ENCODE measurements at places on chromosomes 11 and 22. TPM values are rescaled to one million over a fixed set of nuclear protein-coding genes. Genes with fewer than 3 reads are reported as not detected.
A peak's percentile ranks its signal among the peaks of the same experiment; 100 is the strongest.

DNA sequence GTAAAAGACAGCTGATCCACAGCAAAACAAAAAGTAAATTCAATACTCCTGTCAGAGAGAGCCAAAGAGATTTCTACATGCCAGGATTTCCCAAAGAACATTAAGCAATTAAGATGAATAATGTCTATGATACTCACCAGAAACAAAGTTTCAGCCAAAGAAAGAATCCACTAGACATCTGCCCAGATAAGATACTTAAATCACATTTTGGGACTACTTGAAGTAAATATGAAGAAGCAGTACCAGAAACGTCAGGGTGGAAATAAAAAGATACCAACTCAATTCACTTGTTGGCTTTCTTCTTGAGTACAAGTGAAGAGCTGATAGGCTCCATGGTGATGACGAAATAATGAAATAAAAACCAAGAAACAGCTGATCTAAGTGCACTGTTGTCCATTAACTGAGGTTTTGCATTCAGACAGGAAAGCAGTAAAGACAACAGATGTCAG is 31.6 kb upstream of the ARHGAP32 start:
- H3K27ac ChIP-seq = no peak overlapping the region
- no peaks in the 10 kb centered on the region for H3K36me3 ChIP-seq
- no peaks in the 10 kb centered on the region for H3K27me3 ChIP-seq
- no peak overlapping the region for H3K4me3 ChIP-seq
- peaks cover 3% of the 10 kb centered on the region for H3K4me1 ChIP-seq
- DNase-seq = no peak

DNA sequence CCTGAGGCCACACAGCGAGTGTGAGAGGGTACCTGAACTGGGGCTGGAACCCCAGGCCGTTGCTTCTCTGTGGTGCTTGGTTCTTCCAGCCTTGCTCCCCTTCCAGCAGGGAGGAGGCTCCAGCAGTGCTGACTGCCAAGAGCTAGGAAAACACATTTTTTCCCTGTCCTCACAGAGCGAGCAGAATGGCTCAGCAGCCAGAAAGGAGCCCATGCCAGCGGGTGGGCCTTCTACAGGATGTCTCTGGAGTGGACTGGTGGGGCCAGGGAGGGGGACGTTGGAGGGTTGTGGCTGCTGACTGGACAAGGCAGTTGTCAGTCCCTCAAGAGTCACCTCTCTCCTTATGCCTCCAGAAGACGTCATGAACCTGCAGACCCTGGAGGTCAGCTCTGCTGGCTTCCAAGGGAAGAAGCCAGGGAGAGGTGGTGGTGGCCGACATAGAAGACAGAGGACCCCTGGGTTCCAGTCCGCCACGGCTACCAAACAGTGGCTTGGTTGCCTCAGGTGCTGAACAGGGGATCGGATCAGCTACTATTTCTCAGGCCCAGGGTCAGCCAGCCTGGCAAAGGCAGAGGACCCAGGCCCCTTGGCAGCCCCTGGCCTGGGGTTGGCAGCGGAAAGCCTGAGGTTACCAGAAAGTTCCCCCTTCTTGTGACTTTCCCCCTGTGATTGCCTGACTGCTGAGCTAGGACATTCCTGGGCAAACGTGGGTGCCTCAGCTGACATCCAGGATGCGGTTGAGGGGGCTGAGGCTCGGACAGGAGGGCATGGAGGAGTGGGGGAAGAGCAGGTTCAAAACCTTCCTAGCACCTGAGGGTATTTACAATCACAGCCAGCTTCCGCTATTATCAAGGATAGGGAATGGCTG is 3.7 kb downstream of the MAFF start:
- H3K27me3 ChIP-seq = no peaks in the 10 kb centered on the region
- no peak overlapping the region for H3K4me3 ChIP-seq
- H3K27ac ChIP-seq = peak overlapping the region; percentile 99
- peaks cover 23% of the 10 kb centered on the region for H3K4me1 ChIP-seq
- H3K36me3 ChIP-seq = no peaks in the 10 kb centered on the region
- peak; percentile 93 for DNase-seq

GRCh38 chr22:27987557-27987956 is 68.5 kb upstream of the PITPNB start:
- H3K27me3 ChIP-seq = no peaks in the 10 kb centered on the region
- H3K4me3 ChIP-seq = no peak overlapping the region
- no peak overlapping the region for H3K27ac ChIP-seq

DNA sequence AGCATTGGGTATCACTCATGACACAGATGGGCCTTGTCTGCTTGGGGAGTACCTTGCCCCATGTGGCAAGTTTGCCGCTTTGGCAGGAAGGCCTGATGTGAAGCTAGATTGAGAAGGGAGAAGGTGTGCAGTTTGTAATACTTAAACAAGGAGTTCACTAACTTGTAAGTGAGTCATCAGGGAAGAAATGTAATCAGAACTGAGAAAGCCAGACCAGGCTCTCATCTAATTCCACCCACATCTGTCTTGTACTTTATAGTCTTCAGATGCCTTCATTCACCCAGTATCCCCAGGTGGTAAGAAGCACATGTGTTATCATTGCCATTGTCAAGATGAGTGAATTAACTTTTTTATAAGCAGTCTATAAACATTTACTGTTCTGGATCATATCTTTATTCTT is 116.0 kb upstream of the DDI1 start:
- DNase-seq = no peak
- H3K4me3 ChIP-seq = no peak overlapping the region
- H3K27me3 ChIP-seq = no peaks in the 10 kb centered on the region
- no peak overlapping the region for H3K27ac ChIP-seq

GRCh38 chr11:33063326-33063881 is 24.0 kb downstream of the TCP11L1 start:
- no peak overlapping the region for H3K27ac ChIP-seq
- H3K36me3 ChIP-seq = no peaks in the 10 kb centered on the region
- no peaks in the 10 kb centered on the region for H3K27me3 ChIP-seq
- no peaks in the 10 kb centered on the region for H3K4me1 ChIP-seq
- no peak for DNase-seq

- peak overlapping the region; percentile 60 for H3K27ac ChIP-seq
- peak; percentile 93 for DNase-seq
- H3K4me3 ChIP-seq = no peak overlapping the region
- H3K36me3 ChIP-seq = no peaks in the 10 kb centered on the region
Observed at GRCh38 chr11:45859661-45860140, 12.4 kb downstream of the CRY2 start.

DNA sequence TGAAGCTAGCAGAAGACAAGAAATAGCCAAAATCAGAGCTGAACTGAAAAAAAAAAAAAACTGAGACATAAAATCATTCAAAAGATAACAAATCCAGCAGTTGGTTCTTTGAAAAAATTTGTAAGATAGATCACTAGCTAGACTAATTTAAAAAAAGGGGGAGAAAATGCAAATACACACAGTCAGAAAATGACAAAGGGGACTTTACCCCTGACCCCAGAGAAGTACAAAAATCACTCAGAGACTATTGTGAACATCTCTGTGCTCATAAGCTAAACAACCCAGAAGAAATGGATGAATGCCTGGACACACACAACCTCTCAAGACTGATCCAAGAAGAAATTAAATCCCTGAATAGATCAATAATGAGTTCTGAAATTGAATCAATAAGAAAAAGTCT is 914.3 kb upstream of the API5 start:
- H3K4me3 ChIP-seq = no peak overlapping the region
- H3K27ac ChIP-seq = no peak overlapping the region
- H3K27me3 ChIP-seq = no peaks in the 10 kb centered on the region
- no peaks in the 10 kb centered on the region for H3K36me3 ChIP-seq

GRCh38 chr11:43532041-43532440 is 148.5 kb upstream of the HSD17B12 start:
- H3K27ac ChIP-seq = no peak overlapping the region
- no peaks in the 10 kb centered on the region for H3K4me1 ChIP-seq
- no peak for DNase-seq
- no peak overlapping the region for H3K4me3 ChIP-seq

The PRR5L gene
- 17.5 TPM for total RNA-seq

Measured in ovary (tissue), 10 donors.